Right atrium auricular region (tissue), 2 donors: ENCODE measurements at places on chromosomes 11 and 22.
A peak's percentile ranks its signal among the peaks of the same experiment; 100 is the strongest.

- H3K27ac ChIP-seq = no peak overlapping the region
- H3K4me1 ChIP-seq = no peaks in the 10 kb centered on the region
- H3K36me3 ChIP-seq = no peaks in the 10 kb centered on the region
- DNase-seq = no peak
- H3K4me3 ChIP-seq = no peak overlapping the region
- no peaks in the 10 kb centered on the region for H3K27me3 ChIP-seq
Observed at GRCh38 chr22:37229805-37230672, 14.0 kb downstream of the RAC2 start.

- no peaks in the 10 kb centered on the region for H3K4me1 ChIP-seq
- H3K27ac ChIP-seq = peak overlapping the region; percentile 45
- no peak for DNase-seq
- no peaks in the 10 kb centered on the region for H3K27me3 ChIP-seq
- no peak overlapping the region for H3K4me3 ChIP-seq
- H3K36me3 ChIP-seq = no peaks in the 10 kb centered on the region
Observed at GRCh38 chr11:123132881-123133280, 62.2 kb downstream of the CLMP start.

GRCh38 chr22:19911540-19912270 lies 29.9 kb upstream of the COMT start:
- no peaks in the 10 kb centered on the region for H3K4me1 ChIP-seq
- no peak overlapping the region for H3K4me3 ChIP-seq
- no peak overlapping the region for H3K27ac ChIP-seq

DNA sequence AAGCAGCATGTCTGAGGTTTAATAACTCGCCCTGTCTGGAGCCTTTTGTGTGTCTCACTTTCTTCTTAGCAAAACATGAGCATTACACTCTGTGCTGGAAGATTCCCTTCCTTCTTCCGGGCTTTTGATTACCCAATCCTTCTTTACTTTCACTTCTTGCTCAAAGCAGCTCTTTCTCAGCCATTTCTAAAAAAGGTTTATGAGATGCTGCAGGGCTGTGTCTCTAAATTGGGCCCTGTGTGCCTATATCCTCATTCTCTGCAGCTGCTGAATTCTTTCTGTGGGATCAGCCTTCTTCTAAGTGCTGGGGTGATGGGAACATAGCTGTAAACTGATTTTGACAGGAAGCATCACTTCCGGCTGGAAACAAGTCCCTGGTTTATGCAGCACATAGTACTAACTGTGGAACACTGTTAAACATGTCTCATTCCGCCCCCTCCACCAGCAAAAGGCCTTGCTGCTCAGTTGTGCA lies 71.8 kb downstream of the PIWIL4 start:
- peaks cover 21% of the 10 kb centered on the region for H3K4me1 ChIP-seq
- no peak for DNase-seq
- H3K27me3 ChIP-seq = no peaks in the 10 kb centered on the region
- H3K27ac ChIP-seq = peak overlapping the region; percentile 45
- H3K36me3 ChIP-seq = no peaks in the 10 kb centered on the region
- H3K4me3 ChIP-seq = no peak overlapping the region

DNA sequence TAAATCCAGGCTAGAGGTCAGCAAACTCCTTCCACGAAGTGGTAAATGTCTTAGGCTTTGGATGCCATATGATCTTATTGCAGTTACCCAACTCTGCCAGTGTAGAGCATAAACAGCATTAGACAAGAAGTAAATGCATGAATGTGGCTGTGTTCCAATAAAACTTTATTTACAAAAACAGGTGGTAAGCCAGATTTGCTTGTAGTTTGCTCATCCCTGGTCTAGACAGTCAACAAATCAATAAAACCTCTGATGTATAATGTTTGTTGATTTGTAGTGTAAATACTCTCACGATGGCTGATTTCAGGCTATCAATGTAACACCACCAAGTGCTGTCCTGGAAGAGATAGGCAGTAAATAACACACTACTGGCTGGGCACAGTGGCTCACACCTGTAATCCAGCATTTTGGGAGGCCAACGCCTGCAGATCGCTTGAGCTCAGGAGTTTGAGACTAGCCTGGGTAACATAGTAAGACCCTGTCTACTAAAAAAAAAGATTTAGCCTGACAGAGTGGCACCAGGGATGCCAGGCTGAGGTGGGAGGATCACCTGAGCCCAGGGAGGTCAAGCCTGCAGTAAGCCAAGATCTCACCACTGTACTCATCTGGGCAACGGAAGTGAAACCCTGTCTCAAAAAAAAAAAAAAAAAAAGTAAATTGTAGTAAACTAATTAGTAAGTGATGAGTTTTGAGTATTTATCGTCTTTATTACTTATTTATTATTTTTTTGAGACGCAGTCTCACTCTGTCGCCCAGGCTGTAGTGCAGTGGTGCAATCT lies 6.9 kb upstream of the CATSPER1 start:
- no peak overlapping the region for H3K4me3 ChIP-seq
- H3K4me1 ChIP-seq = peaks cover 6% of the 10 kb centered on the region
- H3K27ac ChIP-seq = no peak overlapping the region
- no peaks in the 10 kb centered on the region for H3K27me3 ChIP-seq

- H3K27me3 ChIP-seq = no peaks in the 10 kb centered on the region
- H3K4me1 ChIP-seq = no peaks in the 10 kb centered on the region
- DNase-seq = no peak
- H3K4me3 ChIP-seq = no peak overlapping the region
Observed at GRCh38 chr11:6882751-6883150, 6.3 kb downstream of the OR10A4 start.

GRCh38 chr22:31313366-31314147 lies 21.3 kb upstream of the PIK3IP1 start:
- peaks cover 11% of the 10 kb centered on the region for H3K4me1 ChIP-seq
- H3K36me3 ChIP-seq = no peaks in the 10 kb centered on the region
- peak; percentile 77 for DNase-seq

DNA sequence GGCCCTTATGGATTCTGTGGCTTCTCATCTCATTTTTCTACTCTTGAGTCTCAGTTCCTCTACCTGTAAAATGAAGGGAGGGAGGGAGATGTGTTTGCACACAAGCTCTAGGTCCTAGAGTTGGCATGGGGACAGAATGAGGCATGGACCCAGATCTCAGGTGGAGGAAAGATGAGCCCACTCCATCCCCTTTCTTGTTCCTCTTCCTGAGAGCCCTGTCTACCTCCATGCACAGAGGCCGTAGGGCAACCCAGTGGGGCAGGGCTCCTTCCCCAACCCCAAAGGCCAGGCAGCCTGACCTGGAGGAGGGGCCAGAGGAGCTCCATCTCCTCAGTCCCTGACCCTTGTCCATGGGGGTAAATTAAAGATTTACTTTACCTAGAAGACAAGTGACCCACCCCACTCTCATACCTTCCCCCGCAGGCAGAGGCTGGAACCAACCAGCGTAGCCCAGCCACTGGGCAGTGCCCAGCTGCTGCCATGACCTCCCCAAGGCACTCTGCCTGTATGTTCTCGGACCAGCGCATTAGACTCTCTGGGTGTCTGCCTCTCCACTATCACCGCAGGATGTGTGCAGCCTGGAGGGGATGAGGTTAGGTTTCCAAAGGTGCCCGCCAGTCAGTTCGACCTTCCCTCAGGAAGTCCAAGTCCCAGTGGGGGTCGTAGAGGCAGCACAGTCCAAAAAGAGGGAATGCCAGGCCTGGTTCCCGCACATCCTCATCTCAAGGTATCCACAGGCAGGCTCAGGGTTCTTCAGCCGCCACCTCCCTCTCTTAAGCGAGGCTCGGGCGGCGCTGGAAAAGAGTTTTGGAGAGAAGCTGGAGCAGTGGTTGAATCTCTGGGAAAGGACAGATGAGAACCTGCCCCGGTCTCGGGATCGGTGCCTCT lies 3.0 kb downstream of the SMTN start:
- H3K4me3 ChIP-seq = peak overlapping the region; percentile 80
- no peaks in the 10 kb centered on the region for H3K4me1 ChIP-seq
- no peaks in the 10 kb centered on the region for H3K27me3 ChIP-seq
- DNase-seq = no peak
- H3K27ac ChIP-seq = peak overlapping the region; percentile 92

DNA sequence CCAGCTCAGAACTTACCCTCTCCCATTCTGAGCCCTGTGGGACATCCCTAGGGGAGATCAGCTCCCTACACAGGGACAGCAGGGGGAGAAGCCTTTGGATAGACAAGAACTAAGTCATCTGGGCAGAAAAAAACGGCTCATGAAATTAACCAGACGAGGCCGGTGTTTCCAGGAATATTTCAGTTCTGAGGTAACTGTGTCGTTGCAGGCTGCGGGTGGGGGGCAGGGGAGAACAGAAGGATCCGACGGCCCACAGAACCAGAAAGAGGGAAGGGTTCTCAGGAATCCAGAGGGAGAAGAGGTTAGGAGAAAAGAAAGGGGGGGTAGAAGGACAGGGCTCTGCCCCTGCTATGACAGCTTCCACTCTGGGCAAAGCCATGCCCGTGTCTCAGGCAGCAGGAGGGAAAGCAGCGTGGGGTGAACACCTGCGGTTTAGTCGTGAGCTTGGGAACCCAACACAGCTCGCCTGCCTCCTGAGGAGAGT lies 3.6 kb downstream of the CLCF1 start:
- DNase-seq = no peak
- H3K4me3 ChIP-seq = no peak overlapping the region
- H3K27ac ChIP-seq = no peak overlapping the region

- H3K27me3 ChIP-seq = no peaks in the 10 kb centered on the region
- no peak overlapping the region for H3K27ac ChIP-seq
- H3K4me1 ChIP-seq = peaks cover 8% of the 10 kb centered on the region
- no peaks in the 10 kb centered on the region for H3K36me3 ChIP-seq
- DNase-seq = no peak
Observed at GRCh38 chr11:77471558-77472193, 2.2 kb downstream of the PAK1 start.

DNA sequence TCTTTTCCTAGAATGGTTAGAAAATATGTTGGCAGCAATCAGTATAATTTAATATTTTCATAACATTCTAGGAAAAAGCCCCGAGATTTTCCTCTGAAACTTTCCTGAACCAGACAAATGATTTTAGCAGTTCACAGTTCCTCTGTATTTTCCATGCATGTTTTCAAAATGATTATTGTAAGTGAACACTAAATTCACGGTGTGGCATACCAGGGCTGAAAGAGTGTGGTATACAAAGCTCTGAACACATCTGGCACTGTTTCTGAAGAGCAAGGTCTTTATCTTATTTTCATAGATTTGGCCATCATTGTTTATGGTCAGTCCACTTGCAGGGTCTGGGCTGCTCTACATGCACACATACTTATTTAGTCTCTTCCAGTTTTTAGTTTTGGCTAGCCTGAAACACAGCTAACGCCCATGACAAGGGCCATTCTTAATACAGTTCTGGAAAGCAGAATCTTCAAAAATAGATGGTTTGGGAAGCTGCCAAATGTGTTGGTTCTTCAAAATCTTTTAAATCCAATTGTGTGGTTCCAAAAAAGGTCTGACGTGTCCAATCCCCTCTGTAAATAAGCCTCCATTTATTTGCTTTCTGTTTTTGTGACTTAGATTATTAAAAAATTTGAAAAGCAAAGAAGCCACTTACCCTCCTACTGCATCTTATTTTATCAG lies 7.9 kb upstream of the GAB2 start:
- H3K27ac ChIP-seq = no peak overlapping the region
- H3K27me3 ChIP-seq = no peaks in the 10 kb centered on the region
- no peaks in the 10 kb centered on the region for H3K36me3 ChIP-seq
- H3K4me1 ChIP-seq = no peaks in the 10 kb centered on the region
- no peak overlapping the region for H3K4me3 ChIP-seq
- DNase-seq = no peak

GRCh38 chr22:49866646-49867045 lies 13.0 kb downstream of the ZBED4 start:
- H3K4me1 ChIP-seq = no peaks in the 10 kb centered on the region
- H3K27me3 ChIP-seq = no peaks in the 10 kb centered on the region
- no peak for DNase-seq

GRCh38 chr11:17013548-17014320 lies 480 bp downstream of the PLEKHA7 start:
- no peak for DNase-seq
- H3K27ac ChIP-seq = peak overlapping the region; percentile 66
- peak overlapping the region; percentile 85 for H3K4me3 ChIP-seq
- H3K27me3 ChIP-seq = no peaks in the 10 kb centered on the region

- H3K4me3 ChIP-seq = no peak overlapping the region
- H3K4me1 ChIP-seq = peaks cover 12% of the 10 kb centered on the region
- DNase-seq = no peak
- no peaks in the 10 kb centered on the region for H3K27me3 ChIP-seq
- H3K36me3 ChIP-seq = no peaks in the 10 kb centered on the region
Observed at GRCh38 chr11:94302776-94303175, 1.6 kb upstream of the IZUMO1R start.

- H3K4me3 ChIP-seq = no peak overlapping the region
- H3K4me1 ChIP-seq = peaks cover 38% of the 10 kb centered on the region
- DNase-seq = no peak
Observed at GRCh38 chr22:42966497-42966896, 48.5 kb downstream of the PACSIN2 start.

DNA sequence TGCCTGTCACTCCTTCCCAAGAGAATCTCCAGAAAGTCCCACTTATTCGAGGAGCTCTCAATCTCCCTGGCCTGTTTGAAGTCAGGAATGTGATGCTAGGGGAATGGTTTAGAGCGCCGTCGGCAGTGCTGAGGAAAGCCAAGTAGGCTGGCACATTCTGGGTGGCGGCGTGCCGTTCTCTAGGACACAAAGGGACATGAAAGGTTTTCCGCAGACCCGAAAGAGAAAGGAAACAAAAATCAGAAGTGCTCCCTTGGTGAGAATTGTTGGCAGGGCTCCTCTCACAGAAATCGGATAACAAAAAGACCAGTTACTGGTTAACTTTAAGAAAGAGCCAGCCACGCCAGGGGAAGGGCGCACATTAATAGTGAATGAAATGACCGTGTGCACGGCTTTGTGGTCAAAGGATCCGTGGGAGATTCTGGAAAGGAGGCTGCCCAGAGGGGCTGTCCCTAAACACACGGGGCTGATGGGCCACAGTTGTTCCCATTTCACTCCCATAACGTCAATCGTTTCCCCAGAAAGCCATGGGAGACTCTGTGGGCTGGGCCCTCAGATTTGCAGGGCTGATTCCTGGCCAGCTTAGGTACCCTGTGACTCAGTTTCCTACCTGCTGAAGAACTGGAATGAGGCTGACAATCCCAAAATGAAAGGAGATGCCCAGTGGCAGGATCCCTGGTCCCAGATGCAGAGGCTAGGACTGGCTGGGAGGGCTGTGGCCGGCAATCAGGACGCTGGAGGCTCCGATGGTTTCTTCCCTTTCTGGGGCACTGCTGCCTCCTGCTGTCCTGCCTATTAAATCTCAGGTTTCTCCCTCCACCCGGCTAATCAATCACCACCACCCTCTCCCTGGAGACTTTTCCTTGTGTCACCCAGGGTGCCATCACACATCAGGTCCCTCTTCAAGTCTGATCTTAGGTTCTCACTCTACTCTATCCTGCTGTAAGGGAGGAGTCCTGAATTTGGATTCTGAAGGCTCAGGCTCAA lies 82.3 kb downstream of the RCN1 start:
- DNase-seq = peak; percentile 69
- H3K27ac ChIP-seq = no peak overlapping the region
- no peaks in the 10 kb centered on the region for H3K36me3 ChIP-seq
- H3K4me1 ChIP-seq = no peaks in the 10 kb centered on the region
- H3K27me3 ChIP-seq = no peaks in the 10 kb centered on the region

GRCh38 chr22:19242699-19243098 lies 48.8 kb downstream of the CLTCL1 start:
- DNase-seq = no peak
- H3K36me3 ChIP-seq = peaks cover 8% of the 10 kb centered on the region
- H3K27me3 ChIP-seq = no peaks in the 10 kb centered on the region
- H3K4me3 ChIP-seq = no peak overlapping the region
- peaks cover 9% of the 10 kb centered on the region for H3K4me1 ChIP-seq
- no peak overlapping the region for H3K27ac ChIP-seq
